ENCODE measurements at places on chromosomes 12 and 14.

GRCh38 chr12:80143537-80143936 lies 44.2 kb downstream of the OTOGL start:
- DNase-seq: no peak

- no peak for DNase-seq
These were observed 18.3 kb downstream of the ALDH6A1 start for GRCh38 chr14:74065746-74066575.

GRCh38 chr12:43406801-43407200 lies 145.2 kb downstream of the ADAMTS20 start:
- no peak for DNase-seq

GRCh38 chr14:55698051-55698450 lies 118.0 kb downstream of the KTN1 start:
- DNase-seq: no peak

DNA sequence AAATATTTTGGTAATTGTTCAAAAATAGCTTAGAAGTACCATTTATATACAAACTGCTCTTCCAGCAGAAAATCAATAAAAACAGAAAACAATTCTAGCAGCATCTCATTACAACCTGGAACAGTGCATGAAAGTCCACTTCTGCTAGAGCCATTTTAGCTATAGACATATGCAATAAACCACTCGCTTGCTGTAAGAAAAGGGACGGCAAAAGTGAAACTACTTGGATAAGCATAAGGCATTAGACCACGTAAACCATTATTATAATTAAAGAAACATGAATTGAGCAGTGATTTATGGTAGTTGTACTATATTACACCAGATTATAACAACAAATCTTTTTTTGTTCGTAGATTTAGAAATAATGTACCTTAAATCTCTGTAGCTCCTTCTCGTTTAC lies 48.7 kb downstream of the LRIG3 start:
- DNase-seq: no peak

DNA sequence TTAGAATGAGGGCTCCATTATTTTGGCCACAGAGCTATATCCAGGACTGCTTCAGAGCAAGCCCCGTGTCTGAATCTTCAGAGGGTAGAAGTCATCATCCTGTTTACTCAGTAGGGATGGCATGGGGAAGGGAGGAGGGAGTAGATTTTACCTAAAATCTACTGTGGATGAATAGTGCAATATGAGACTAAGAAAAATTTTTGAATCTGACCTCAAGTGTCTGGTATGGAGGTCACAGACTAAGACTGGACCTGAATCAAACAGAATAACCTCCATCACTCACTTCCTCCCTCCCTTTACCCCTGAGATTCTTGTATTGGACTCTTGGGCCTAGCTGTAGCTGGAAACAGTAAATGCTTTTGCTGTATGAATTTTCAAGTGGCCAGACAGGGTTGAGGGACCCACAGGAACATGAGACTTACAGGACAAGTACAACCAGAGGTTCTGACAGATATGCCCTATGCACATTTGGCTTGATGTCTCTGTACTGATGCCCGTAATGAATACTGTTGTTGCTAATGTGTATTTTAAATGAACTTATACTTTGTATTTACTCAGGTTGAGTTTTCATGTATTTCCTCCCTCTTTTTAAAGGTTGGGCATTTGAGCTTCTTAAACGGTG lies 78.5 kb downstream of the CCDC91 start:
- no peak for DNase-seq

- no peak for DNase-seq
These were observed 44.9 kb downstream of the JKAMP start for GRCh38 chr14:59529189-59529588.

- no peak for DNase-seq
These were observed 196.3 kb upstream of the PLEKHG7 start for GRCh38 chr12:92506460-92506859.

Data from femur (tissue), 1 donor.